NCI-H2029 treated with DMSO at 0.1 percent for 48 hours (cell line): ENCODE measurements at places on chromosomes 1 and 21.

DNA sequence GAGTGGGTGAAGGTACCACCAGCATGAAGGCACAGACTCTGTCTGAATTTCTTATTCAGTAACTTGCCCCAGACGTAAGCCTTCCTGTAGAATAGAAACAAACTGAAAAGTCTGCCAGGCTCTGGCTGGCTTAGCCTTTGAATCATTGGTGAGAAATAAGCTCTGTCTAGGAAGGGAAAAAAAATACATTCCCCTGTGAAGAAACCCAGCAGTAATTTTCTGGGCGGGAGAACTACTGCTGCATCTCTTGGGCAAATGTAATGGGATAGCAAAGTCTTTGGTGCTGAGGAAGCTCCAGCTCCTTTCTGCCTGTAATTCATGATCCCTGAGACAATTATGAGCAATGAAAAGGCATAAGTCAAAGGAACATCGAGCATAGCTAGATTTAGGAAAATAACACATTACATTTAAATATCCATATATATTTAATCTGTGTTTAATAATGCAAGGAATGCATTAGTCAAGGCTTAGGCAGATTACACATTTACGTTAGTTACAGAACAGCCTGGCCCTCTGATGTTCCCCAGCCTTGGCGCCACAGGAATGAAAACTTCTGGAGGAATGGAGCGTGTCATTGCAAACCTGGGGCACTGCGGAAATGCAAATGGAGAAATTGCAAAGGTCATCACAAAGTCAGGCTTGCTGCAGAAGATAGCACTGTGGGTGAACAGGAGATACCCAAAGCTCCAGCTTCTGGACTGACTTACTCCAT lies 216.3 kb upstream of the CAMK1G start:
- DNase-seq: no peak

DNA sequence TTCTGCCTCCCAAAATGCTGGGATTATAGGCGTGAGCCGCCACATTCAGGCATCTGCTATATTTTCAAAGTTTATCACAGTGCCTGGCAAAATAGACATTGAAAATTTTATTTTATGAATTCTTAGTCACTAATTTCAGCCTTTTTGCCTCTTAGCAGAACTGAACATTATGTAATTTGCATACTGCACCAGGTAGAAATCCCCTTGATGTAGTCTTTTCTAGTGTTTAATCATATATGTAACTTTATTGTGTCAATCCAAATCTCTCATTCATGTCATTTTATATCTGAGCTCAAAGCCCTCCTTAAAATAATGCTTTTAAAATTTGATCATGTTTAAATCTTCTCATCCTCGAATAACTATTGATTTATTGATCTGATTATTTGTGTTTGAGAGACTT lies 19.2 kb downstream of the WDTC1 start:
- DNase-seq: no peak

DNA sequence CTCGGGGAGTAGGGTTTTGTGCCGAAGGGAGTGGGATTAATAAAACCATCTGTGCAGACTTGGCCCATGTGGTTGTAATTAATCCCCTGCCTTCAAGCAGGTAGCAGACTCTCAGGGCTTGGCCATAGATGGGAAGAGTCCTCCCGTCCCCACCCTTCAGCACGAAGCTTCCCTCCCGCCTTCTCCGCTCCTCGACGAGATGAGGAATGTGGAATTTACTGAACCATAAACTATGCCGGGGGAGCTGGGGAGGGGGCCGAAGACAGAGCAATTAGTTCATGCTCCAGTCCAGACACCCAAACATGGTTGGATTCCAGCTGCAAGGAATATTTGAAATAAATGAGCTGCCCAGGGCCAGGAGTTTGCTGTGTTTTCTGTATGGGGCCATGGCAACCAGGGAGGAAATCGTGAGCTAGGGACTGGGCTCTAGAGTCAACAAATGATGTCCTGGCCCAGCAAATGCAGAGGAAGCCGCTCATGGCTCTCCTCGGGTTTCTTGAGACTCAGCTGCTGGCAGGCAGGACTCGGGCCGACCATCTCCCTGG lies 78.8 kb downstream of the SPSB1 start:
- no peak for DNase-seq

DNA sequence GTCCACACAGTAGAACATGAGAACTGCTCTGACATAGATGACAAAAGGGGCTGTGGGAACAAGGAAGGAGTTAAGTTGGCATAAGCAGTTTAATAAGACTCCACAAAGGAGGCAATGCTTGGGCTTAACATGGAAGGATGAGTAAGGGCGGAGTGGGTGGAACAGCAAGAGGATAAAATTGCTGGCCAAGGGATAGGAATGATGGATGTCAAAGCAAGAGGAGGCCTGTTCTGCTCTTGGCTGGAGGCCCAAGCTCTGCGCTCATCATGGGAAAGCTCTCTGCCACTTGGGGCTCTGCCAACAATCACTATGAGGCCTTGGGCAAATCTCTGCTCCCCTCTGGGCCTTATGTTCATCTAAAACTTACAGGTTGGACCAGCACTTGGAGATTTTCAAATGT lies 98.3 kb upstream of the CAMK1G start:
- DNase-seq: peak; percentile 78

DNA sequence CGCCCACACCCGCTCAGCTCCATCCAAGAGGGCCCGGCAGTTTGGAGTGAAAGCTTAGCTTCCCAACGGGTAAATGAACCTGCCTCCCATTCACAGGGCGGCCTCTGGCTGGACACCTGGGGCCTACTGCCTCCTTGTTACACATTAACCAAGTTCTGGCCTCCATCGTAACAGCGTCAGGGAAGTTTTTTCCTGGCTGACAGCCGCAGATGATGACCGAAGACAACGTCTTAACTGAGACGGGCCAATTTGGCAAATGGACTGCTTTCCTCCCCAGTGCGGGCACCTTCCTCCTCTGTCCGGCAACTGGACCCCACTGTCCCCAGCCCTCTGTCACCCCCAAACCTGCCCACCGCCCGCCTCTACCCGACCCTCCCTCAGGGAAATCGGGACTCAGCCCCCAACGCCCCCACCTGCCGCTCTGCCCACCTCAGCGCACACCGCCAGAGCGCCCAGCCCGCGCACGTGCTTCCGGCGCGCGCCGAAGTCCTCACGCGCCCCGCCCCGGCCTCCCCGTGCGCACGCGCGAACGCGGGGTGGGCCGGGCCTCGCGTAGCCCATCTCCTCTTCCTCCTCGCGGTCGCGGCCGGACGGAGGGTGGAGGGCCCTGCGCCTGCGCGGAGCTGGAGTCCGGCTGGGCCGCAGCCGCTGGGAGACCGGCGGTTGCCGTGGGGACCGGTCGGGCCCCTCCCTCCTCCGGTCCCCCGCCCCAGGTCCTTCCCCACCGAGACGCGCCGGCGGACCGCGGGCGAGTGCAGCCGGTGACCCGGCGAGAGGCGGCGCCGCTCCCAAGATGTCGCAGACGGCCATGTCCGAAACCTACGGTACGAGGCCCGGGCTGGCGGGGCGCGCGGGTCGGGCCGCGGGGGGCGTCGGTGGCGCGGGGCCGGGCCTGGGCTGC lies at the start of gene RAB4A:
Gene RAB4A, plus strand, starts transcription at position 565 of the 901 bp plus-strand sequence. Its CDS starts 229 bp downstream, at position 794.
- DNase-seq: peak; percentile 8

DNA sequence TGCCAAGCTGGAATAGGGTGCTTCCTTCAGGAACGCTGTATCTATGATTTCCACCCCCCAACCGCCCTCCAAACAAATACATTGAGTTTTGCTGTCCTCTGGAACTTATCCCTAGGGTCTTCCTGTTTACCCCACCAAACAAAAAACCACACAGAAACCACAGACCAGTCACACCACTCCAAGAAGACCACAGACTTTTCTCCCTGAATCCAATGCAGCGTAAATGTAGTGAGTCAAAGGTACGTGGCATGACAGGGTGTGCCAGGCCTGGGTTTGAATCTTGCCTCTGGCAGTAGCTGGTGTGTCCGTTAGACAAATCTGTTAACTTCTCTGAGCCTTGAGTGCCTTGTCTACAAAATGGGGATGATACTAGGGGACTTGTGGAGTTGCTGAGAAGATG lies 27.8 kb downstream of the ASAP3 start:
- no peak for DNase-seq

- no peak for DNase-seq
Observed at GRCh38 chr1:190377294-190377693, 100.4 kb downstream of the BRINP3 start.

DNA sequence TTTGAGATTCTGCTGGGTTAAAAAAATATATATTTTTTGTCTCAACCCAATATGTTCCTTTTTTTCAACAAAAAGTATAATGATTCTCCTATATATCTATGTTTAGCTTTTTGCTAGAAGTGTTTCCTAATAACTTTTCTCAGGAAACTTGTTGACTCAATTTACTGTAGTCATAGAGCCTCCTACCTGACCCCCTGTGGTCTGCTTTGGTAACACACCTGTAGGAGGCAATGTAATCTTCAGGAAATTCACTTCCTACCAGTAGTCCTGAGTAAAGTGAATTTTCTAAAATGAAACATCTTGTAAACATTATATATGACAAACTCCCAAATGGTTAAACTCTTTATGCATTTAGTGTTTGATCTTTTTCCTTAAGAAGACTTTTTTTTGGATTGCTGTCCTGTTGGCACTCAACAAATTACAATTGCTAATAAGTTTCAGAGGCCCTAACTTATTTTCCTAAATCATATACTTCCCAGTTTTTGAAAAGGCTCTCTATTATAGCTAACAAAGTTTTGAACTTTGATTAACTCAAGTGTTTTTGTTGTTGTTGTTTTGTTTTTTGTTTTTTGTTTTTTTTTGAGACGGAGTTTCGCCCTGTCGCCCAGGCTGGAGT lies 118.3 kb downstream of the OLFML2B start:
- DNase-seq: no peak

DNA sequence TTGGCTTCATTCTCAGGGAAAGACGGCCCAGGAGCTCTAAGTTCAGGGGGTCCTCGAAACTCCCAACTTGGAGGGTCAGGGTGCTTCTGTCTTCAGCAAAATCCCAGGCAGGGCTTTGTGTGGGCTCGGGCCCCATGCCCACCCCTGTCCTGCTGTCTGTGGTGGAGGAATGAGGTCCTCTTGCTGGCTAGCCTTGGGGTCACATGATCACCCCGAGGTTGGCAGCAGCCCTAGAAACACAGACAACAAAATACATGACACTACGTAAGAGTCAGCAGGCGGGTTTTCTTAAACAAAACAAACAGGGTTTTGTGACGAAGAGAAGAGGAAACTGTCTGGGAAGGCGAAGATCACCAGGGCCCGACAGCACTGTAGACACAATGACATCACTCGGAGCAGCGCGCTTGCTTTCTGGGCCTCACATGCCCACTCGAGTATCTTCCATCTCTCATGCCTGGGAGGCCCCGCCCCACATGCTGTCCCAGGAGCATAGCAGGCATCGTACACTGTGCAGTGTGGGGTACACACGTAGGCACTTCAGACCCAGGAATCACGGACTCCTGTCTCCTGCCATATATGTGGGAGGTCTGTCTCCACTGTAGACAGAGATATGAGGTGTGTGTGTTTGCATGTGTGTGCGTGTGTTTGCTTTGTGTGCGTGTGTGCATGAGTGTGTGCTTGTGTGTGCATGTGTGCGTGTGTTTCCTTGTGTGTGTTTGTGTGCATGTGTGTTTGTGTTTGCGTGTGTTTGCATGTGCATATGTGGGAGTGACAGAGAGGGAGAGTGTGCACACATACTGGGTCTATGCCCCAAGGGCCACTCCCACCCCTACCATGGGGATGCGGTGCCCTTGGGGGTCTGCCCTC lies 94.7 kb downstream of the SIK1 start:
- DNase-seq: peak; percentile 76

DNA sequence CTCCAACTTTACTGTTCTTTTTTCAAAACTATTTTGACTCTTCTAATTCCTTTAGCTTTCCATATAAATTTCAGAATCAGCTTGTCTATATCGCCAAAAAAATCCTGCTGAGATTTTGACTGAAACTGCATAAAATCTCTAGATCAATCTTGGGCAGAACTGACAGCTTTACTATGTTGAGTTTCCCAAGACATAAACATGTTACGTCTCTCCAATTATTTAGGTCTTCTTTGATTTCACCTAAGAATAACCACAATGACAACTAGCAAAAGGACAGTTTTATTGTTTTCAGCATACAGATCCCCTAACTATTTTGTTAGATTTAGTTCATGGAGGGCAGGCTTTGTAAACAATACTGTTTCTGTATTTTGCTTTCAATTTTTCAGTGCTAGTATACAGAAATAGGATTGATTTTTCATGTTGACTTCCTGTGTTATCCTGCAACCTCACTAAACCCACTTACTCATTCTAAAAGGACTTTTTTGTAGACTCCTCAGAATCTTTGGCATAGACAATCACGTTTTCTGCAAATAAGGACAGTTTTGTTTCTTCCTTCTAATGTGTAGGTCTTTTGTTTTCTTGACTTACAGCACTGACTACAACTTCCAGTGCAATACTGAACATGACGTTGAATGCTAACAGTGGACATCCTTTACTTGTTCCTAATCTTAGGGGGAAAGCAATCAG lies 63.4 kb downstream of the NPHP4 start:
- no peak for DNase-seq

DNA sequence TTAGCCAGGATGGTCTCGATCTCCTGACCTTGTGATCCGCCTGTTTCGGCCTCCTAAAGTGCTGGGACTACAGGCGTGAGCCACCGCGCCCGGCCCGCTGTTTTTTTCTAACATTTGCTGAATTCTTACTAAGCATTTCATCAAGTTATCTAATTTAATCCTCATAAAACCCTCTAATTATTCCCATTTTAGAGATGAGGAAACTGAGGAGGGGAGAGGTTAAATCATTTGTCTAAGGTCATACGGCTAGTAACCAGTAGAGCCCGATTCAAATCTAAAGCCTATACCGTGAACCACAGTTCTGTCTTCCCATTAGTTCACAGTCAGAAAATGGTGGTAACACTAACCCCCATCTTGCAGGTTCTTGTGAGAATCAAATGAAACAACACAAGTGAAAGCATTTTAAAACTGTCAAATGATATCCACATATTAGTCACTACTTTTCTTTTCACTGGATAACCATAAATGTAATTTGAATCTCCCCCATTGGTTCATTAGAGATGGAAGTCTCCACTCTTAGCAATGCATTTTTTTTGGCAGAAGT lies 10.6 kb downstream of the HEYL start:
- DNase-seq: no peak

DNA sequence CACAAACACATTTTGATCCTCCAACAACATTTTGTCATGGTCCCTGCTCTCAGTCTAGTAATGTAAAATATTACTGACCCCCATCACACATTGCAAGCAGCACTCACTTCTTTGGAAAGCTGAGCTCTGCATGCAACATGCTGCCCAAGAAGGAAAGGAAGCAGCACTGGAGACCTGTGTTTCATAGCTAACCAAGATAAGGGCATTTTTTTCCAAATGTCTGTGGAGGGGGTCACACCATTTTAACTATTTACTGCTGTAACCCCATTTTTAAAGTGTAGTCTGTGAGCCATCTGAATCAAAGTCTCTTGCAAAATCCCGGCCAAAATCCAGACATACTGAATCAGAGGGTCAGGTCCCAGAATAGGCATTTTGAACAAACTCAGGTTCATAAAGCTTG lies 4.5 kb upstream of the RASSF5 start:
- DNase-seq: no peak

- DNase-seq: no peak
Observed at GRCh38 chr1:166112425-166112824, 54.4 kb downstream of the FAM78B start.

GRCh38 chr1:84603223-84603622 lies 29.0 kb upstream of the CTBS start:
- no peak for DNase-seq
